ENCODE measurements at places on chromosomes 13 and 19.

GRCh38 chr19:46291829-46292228 lies 5.0 kb upstream of the HIF3A start:
- no peak for DNase-seq

DNA sequence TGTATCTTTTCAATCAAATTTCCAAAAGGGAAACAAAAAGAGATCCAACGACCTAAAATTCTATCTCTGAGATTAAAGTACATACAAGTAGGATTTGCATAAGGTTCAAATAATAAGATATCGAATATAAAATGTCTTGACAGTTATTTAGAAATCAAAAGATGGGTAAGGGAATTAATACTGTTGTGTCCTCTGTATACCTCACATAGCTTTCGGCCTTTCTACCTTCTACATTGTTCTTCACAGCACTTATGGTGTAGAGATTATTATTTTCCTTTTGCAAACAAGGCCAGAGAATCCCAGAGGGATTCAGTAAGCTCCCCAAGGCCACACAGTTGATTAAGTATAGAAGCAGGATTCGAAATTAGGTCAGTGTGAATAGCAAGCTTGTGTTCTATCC lies 403.6 kb downstream of the SPRY2 start:
- no peak for DNase-seq

DNA sequence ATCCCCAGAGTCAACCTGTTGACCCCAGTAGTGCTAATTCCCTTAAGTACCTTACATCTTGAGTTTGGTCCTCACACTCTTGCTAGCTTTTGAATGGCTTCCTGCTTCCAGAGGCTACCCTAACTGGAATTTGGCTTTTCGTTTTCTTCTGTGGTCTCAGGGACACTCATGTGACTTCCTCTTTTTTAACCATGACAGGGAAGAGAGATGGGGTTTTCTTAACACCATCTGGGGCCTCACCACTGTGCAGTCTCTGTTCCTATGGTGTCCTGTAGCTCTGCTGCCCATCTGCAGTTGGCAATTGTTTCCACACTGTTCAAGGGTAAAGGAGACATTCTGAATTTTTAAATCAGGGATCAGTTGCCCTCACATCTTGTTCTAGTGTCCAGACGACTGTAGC lies 66.7 kb downstream of the SLC10A2 start:
- DNase-seq: no peak

DNA sequence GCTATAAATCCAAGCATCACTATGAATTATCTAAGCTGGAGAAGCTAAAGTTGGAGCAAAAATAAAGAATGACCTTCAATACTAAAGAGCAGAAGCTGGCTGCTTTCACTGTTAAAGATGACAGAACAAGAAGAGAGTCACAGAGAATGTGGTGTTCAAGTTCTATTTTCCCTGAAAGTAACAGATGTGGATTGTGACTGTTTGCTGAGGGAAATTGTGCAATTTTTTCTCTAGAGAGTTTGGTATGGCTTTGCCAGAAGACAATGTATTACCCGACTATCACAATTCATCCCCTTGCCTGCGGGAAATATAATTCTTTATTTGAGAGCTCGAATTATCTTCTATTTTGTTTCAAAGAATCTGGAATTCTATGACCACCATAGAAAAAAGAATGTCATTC lies 83.1 kb downstream of the TNFSF13B start:
- DNase-seq: no peak

DNA sequence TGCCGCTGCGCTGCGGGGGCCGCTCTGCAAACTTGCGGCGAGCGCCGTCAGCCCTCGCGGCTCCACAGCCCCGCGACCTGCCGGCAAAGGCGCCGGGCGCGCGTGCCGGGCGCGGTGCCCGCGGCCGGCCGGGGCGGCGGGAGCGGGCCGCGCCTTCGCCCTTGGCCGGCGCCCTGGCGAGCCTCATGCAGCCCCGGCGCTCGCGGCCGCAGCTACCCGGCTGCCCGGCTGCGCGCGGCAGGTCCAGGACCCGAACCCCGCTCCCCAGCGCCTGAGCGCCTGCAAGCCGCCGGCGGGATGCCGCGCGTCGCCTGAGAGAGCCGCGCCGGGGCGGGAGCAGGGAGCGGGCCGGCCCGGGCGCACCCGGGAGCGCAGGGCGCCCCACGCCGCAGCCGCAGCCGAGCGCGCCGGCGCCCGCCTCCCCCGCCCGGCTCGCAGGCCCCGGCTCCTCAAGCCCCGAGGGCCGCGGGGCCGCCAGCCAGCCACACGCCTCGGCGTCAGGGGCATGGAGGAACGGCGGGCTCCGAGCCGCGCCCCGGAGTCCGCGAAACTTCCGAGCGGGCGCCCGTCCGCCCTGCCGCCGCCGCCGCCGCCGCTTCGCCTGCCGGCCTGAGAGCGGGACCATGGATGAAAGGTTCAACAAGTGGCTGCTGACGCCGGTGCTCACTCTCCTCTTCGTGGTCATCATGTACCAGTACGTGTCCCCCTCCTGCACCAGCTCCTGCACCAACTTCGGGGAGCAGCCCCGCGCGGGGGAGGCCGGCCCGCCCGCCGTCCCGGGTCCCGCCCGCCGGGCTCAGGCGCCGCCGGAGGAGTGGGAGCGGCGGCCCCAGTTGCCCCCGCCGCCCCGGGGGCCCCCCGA lies 564 bp downstream of the HS6ST3 start:
- peak; percentile 3 for DNase-seq

- DNase-seq: no peak
Measured at GRCh38 chr19:19510432-19510831, 4.9 kb downstream of the TSSK6 start.

Data from umbilical cord (tissue), 2 donors.